ENCODE measurements at places on chromosomes 7 and 10.

- peaks cover 3% of the 10 kb centered on the region for H3K4me1 ChIP-seq
- no peak for DNase-seq
- H3K36me3 ChIP-seq = no peaks in the 10 kb centered on the region
- H3K27ac ChIP-seq = no peak overlapping the region
- no peak overlapping the region for H3K4me3 ChIP-seq
- H3K27me3 ChIP-seq = peaks cover 16% of the 10 kb centered on the region
These were observed 50.6 kb upstream of the STEAP4 start for GRCh38 chr7:88357294-88357693.

GRCh38 chr10:49748006-49748405 is 14.1 kb downstream of the OGDHL start:
- peaks cover 4% of the 10 kb centered on the region for H3K27me3 ChIP-seq
- H3K4me3 ChIP-seq = no peak overlapping the region
- H3K4me1 ChIP-seq = no peaks in the 10 kb centered on the region
- DNase-seq = no peak

DNA sequence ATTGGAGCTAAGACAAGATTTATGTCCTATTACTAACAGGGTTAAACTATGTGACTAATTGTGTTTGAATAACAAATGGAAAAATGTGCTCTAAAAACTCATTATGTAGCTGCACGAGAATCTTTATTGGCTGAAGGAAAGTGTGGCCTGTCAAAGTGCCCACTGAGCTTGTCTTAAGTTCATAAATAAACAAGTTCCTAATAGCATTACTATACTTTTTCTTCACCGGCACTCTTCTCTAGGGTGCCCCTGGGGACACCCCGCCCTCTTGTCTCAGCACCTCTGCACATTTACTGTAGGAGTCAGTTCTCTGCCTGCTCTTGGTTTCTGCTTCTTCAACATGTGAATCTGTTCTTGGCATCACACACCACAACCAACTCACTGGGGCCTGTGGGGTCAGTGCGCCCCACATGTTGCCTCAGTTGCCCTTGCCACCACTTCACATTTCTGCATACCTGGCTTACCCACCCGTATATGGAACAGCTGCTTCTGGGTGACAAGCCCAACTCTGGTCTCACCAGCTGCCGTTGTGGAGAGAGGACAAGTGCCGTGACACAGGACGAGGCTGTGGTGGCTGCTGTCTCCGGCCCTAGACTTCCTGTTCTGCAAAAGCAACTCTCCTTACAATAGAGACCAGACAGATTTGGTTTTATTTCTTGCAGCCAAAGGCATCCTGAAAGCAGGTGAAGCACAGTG is 96.3 kb upstream of the DDC start:
- no peaks in the 10 kb centered on the region for H3K36me3 ChIP-seq
- H3K27me3 ChIP-seq = no peaks in the 10 kb centered on the region
- DNase-seq = peak; percentile 25
- H3K4me3 ChIP-seq = no peak overlapping the region
- peaks cover 59% of the 10 kb centered on the region for H3K4me1 ChIP-seq

DNA sequence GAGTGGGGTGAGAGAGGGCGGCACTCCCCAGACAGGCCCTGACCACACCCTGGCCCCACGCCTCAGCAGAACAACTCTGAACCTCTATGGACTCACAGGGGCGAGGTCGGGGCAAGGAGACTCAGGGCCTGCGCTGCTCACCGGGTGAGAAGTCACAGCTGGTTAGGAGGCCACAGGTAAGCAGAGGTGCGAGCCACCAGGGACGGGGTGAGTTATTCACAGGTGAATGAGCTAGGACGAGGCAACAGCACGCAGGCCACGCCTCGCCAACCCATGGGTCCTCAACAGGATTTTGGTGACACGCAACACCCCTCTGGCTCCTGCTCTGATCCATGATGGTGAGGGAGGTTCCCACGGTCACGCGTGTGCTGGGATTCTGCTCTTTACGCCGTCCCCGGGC is 202.5 kb downstream of the ADARB2 start:
- no peak overlapping the region for H3K27ac ChIP-seq
- no peak for DNase-seq
- no peaks in the 10 kb centered on the region for H3K36me3 ChIP-seq
- no peak overlapping the region for H3K4me3 ChIP-seq
- no peaks in the 10 kb centered on the region for H3K4me1 ChIP-seq
- peaks cover 5% of the 10 kb centered on the region for H3K27me3 ChIP-seq

- H3K36me3 ChIP-seq = peaks cover 2% of the 10 kb centered on the region
- DNase-seq = no peak
- no peak overlapping the region for H3K4me3 ChIP-seq
- no peak overlapping the region for H3K27ac ChIP-seq
These were observed 365.7 kb upstream of the KLF6 start for GRCh38 chr10:4150676-4151075.

All from activated CD4-positive, alpha-beta T cell treated with anti-CD3 and anti-CD28 coated beads for 36 hours (primary cell).